ENCODE measurements at places on chromosomes 2 and 18. TPM values are rescaled to one million over a fixed set of nuclear protein-coding genes. Genes with fewer than 3 reads are reported as not detected.

- no peak overlapping the region for H3K27ac ChIP-seq
- no peak for DNase-seq
- no peak overlapping the region for H3K4me3 ChIP-seq
Measured at GRCh38 chr2:69631402-69631801, 12.1 kb downstream of the AAK1 start.

- H3K27me3 ChIP-seq: no peaks in the 10 kb centered on the region
- DNase-seq: no peak
- no peak overlapping the region for H3K27ac ChIP-seq
- no peak overlapping the region for H3K4me3 ChIP-seq
- no peaks in the 10 kb centered on the region for H3K36me3 ChIP-seq
Measured at GRCh38 chr2:212428681-212429478, 109.7 kb downstream of the ERBB4 start.

DNA sequence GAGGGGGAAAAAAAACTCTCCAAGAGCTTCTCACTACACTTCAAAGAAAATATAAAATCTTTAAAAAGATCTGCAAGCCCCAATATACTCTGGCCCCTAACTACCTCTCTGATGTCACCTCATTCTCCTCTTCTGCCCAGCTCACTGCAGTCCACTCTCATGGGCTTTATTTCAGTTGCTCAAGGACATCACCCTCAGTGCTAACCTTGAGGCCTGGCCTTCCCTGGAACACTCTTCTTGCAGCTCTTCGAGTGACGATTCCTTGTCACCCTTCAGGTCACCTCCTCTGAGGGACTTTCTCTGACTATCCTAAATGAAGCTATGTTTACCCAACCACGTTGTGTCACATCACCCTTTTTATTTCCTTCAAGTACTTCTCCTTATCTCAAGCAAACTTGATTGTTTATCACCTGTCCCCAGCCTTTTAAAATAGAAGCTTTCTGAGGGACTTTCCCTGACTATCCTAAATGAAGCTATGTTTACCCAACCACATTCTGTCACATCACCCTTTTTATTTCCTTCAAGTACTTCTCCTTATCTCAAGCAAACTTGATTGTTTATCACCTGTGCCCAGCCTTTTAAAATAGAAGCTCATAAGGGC lies 10.4 kb downstream of the RTTN start:
- no peak for DNase-seq
- H3K27me3 ChIP-seq: no peaks in the 10 kb centered on the region
- peak overlapping the region; percentile 68 for H3K27ac ChIP-seq
- H3K4me1 ChIP-seq: peaks cover 48% of the 10 kb centered on the region
- H3K36me3 ChIP-seq: peaks cover 73% of the 10 kb centered on the region

GRCh38 chr2:111705711-111706336 lies 178.2 kb downstream of the ANAPC1 start:
- H3K4me1 ChIP-seq: peaks cover 57% of the 10 kb centered on the region
- no peak overlapping the region for H3K4me3 ChIP-seq
- no peaks in the 10 kb centered on the region for H3K36me3 ChIP-seq
- DNase-seq: peak; percentile 69
- H3K27me3 ChIP-seq: peaks cover 6% of the 10 kb centered on the region
- peak overlapping the region; percentile 75 for H3K27ac ChIP-seq

DNA sequence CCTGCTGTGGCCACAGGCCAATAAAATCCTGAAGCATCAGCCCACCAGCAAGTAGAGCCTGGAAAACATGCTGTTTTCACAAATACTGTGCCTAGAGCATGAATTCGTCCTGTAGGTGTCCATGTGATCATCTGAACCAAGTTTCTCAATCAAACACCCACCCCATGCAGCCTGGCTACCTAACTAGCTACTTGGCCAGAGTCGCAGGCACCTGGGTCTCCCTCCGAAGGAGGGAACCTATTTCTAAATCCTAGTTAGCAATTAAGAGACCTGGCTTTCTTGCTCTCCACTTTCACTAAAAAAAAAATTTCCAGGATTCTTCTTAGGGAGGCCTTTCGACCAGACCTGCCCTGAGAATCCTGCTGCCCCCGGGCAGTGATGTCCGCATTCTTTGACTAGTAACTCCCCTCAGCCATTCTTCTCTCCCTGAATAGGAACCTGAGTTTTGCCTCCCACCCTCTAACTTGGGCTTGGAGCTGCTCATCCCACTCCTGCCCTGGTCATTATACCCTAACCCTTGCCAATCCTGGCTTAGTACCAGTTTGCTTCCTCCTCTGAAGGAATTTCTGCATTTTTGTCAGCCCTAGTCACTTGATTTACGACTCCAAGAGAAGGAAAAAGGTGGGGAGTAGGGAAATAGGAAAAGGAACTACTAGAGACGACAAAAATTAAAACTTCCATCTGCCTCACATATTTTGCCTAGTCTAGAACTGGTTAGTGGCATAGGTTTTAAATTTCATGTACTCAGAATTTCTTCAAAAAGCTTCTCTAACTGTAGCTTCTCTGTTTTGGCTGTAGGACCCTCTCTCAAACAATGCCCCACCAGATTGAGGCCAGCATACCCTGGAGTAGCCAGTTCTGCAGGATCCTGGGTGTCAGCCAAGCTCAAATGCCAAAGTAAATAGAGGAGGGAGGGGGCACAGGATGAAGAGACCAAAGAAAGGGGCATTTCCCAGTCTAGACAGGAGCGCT lies 25.4 kb upstream of the TANK start:
- peaks cover 5% of the 10 kb centered on the region for H3K36me3 ChIP-seq
- no peak overlapping the region for H3K4me3 ChIP-seq
- no peaks in the 10 kb centered on the region for H3K27me3 ChIP-seq
- no peak overlapping the region for H3K27ac ChIP-seq

DNA sequence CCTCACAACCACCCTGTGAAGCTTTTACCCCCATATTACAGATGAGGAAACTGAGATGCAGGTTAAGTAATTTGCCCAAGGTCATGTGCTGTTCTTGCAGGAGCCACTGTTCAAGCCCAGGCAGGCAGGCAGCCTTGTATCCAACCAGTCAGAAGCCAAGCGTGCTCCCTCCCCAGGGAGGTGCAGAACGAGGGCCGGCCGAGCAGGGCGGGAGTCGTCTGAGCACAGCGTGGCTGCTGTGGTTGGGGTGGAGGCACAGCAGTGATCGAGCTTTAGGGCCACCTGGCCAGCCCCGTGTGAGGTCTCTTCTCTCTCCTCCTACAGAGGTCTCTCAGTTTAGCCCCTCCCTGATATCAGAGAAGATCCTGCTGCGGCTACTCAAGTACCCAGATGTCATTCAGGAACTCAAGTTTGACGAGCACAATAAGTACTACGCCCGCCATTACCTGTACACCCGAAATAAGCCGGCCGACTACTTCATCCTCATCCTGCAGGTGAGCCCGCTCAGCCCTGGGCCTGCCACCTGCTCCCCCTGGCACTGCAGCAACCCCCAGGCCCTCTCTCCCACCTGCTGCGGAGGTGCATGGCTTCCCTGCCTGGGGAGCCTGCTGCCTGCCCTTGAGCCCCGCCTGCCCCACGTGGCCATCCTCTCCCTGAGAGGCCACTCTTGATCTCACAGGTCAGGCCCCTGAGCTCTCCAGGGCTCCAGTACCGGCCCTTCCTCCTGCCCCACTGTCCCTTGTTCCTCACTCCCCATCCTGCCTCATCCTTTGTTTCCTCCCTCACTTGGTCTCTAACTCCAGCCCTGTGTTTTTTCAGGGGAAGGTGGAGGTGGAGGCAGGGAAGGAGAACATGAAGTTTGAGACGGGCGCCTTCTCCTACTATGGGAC lies 17.1 kb upstream of the CNNM3 start:
- no peaks in the 10 kb centered on the region for H3K27me3 ChIP-seq
- no peaks in the 10 kb centered on the region for H3K4me1 ChIP-seq
- H3K4me3 ChIP-seq: no peak overlapping the region

GRCh38 chr2:234623521-234623991 lies 126.7 kb upstream of the ARL4C start:
- H3K27ac ChIP-seq: no peak overlapping the region
- H3K4me3 ChIP-seq: no peak overlapping the region
- H3K27me3 ChIP-seq: peaks cover 5% of the 10 kb centered on the region
- H3K36me3 ChIP-seq: no peaks in the 10 kb centered on the region
- H3K4me1 ChIP-seq: peaks cover 5% of the 10 kb centered on the region

GRCh38 chr2:105873721-105874120 lies 129.0 kb downstream of the NCK2 start:
- H3K27ac ChIP-seq: no peak overlapping the region
- H3K4me3 ChIP-seq: no peak overlapping the region
- DNase-seq: peak; percentile 53
- peaks cover 59% of the 10 kb centered on the region for H3K36me3 ChIP-seq
- H3K27me3 ChIP-seq: no peaks in the 10 kb centered on the region

GRCh38 chr18:79068341-79068936 lies 755 bp upstream of the ATP9B start:
- H3K36me3 ChIP-seq: peaks cover 35% of the 10 kb centered on the region
- H3K27ac ChIP-seq: peak overlapping the region; percentile 96
- DNase-seq: no peak
- H3K4me1 ChIP-seq: peaks cover 35% of the 10 kb centered on the region

GRCh38 chr2:161844822-161845221 lies 220.6 kb downstream of the SLC4A10 start:
- H3K27ac ChIP-seq: no peak overlapping the region
- H3K4me3 ChIP-seq: no peak overlapping the region
- H3K27me3 ChIP-seq: no peaks in the 10 kb centered on the region
- no peaks in the 10 kb centered on the region for H3K36me3 ChIP-seq
- H3K4me1 ChIP-seq: no peaks in the 10 kb centered on the region

DNA sequence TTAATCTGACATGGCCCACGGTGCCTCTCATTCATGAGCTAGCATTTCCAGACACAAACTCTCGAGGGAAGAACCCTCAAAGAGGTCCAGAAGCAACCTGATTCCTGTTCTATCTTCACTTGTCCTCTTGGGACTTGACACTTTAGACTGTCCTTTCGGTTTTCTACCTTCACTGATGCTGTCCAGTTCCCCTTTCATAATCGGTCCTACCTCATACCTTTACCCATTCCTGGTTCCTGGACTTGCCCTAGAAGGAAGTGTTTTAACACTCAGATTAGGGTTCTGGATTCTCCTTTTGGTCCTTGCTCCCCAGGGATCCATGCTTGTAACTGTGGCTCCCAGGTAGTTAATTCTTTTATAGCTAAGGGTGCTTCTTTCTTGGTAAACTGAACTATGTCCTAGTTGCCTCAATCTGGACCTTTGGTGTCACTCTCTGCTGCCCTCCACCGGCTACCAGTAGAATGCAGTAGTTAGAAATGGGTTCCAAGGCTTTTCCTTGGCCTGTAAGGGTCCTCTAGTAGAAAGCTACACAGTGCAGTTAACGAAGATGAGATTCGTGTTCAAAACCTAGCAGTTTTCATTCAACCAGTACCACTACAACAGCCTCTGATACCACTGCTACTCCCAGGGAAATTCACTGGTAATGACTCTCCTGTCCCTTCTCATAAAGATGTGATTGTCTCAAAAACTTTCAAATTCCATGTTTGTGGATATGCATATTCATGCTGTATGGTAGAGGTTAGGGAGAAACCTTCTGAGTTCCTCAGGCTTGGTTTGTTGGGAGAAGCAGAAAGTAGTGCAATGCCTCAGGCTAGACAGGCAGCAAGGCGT lies 178.1 kb upstream of the CYP26B1 start:
- no peaks in the 10 kb centered on the region for H3K36me3 ChIP-seq
- H3K27me3 ChIP-seq: no peaks in the 10 kb centered on the region
- no peak for DNase-seq
- H3K4me3 ChIP-seq: no peak overlapping the region
- H3K4me1 ChIP-seq: no peaks in the 10 kb centered on the region

DNA sequence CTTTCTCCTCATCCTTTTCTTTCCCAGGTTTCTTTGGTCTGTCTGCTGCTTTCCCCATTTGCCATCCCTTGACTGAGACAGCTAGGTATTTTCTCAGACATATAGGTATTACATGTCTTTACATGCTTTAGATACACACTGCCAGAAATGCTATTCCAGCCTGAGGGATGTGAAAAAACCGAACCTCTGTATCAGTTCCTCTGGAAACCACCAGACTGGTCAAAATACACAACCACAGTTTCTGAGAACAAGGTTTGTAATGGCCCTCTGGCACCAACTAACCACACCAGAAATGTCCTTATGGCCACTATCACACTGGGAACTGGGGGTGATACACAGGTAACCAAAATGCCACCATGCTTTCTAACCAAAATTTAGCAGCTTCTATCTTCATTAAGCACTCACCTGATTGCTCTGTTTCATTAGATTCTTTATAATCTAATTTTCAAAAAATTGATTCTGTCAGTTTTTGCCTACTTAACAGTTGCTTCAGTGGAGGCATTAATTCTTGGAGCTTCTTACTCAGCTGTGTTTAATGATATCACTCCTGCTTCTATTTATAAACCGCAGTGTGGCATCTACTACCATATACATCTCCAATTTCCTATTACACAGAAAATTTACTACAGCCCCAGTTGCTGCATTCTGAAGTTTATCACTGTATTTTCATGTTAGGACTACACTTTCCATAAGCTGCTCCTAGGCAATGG lies 243.5 kb downstream of the WDPCP start:
- no peak overlapping the region for H3K27ac ChIP-seq
- no peaks in the 10 kb centered on the region for H3K4me1 ChIP-seq
- no peak overlapping the region for H3K4me3 ChIP-seq
- DNase-seq: no peak

- no peak overlapping the region for H3K4me3 ChIP-seq
- peaks cover 8% of the 10 kb centered on the region for H3K4me1 ChIP-seq
- H3K27me3 ChIP-seq: no peaks in the 10 kb centered on the region
- no peak for DNase-seq
Measured at GRCh38 chr2:28312307-28313219, 80.1 kb upstream of the FOSL2 start.

DNA sequence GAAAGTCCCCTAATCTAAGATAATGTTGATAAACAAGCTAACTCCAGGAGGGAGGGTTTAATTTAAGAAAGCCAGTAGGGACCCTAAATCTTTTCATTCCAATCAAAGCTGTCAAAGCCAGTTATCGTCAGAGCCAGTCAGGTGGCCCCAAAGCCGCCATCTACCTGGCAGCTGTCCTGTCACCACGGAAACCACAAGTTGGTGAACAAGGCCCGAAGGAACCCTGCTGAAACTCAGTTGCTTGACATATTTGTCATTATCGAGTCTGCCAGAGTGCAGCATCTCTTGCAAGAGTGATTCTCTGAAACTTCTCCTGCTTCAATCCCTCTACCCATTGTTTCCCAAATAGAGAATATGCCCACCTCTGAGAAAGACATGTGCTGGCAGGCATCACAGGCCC lies 30.8 kb upstream of the POLE4 start:
- peaks cover 8% of the 10 kb centered on the region for H3K4me1 ChIP-seq
- DNase-seq: no peak
- H3K36me3 ChIP-seq: peaks cover 19% of the 10 kb centered on the region
- no peak overlapping the region for H3K27ac ChIP-seq

GRCh38 chr18:3261373-3262233 lies at the start of gene MYL12B:
Gene MYL12B, plus strand, starts transcription at chr18:3262133. Its CDS starts 10,766 bp downstream, at chr18:3272899.
- H3K4me1 ChIP-seq: peaks cover 71% of the 10 kb centered on the region
- peak within 1 kb of the TSS; percentile 99 for H3K27ac ChIP-seq
- DNase-seq: peak; percentile 86
- no peaks in the 10 kb centered on the region for H3K27me3 ChIP-seq
- peaks cover 63% of the 10 kb centered on the region for H3K36me3 ChIP-seq
- H3K4me3 ChIP-seq: peak within 1 kb of the TSS; percentile 89

Gene FNDC4
- total RNA-seq: not detected

Gene USP34
- 77.5 TPM for total RNA-seq

Gene CD226
- 111 TPM for total RNA-seq

Gene C2orf66
- 0.33 TPM for total RNA-seq

Gene CNDP1
- not detected for total RNA-seq

Gene CAPN14
- total RNA-seq: 0.35 TPM

Gene UGT1A5
- total RNA-seq: not detected

Gene EN1
- total RNA-seq: not detected

Gene HRH4
- total RNA-seq: 0.65 TPM

Gene CDH19
- total RNA-seq: not detected
